Stimulated activated CD4-positive, alpha-beta T cell treated with anti-CD3 and anti-CD28 coated beads, Interleukin-1b, Interleukin-23, amount 100 ng/mL, for 24 hours (primary cell): ENCODE measurements at places on chromosomes 4 and X.

- DNase-seq, result no peak
These were observed 229.1 kb downstream of the PALLD start for GRCh38 chr4:168725930-168726329.

DNA sequence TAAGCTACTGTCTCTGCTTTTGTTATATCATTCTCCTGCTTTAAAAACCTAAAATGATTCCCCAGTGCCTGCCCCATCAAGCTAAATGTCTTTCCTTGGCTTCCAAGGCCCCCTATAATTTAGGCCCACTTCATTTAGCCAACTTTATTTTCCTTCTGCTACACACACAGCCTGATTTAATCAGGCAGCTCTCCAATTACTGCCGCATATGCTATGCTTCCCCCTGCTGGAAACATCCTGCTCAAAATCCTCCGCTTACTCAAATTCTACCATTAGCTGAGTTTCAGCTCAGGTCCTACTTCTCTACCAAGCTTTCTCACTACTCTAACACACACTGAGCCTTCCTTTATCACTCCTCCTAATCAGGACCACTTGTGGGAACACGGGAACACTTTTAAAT, 17.0 kb downstream of the LAMP2 start:
- no peak for DNase-seq

DNA sequence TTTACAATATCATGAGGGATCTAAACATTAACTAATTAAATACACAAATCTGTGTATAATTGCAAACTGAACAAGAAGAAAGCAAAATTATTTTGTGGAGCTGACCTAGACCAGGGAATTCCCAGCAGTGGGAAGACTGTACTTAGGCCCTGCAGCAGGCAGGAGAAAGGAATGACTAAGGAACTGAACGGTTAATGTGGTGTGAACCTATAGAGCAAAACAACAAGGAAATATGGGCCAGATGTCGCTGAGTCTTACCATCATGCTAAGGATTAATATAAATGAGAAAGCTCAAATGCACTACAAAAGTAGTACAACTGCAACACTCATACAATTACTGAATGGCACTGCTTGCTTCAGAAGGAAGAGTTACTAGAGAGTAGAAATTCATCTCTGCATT, 120.3 kb upstream of the ATXN3L start:
- DNase-seq, result no peak

DNA sequence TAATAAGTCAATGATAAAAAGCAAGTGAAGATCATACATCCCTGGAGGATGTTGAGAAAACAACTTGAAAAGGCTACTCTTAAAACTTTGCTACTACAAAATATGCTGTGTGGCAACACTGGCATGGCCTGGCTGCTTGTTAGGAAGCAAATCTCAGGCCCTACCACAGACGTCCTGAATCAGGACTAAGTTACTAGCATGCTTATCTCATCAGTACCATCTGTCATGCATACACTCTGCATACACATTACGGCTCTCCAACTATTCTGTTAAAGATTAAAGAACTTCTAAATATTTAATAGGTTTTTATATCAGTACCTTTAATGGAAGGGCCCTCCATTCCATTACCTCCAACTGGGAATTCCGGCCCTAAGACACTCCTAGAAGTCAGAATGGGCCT, 8.2 kb downstream of the PAPSS1 start:
- no peak for DNase-seq

DNA sequence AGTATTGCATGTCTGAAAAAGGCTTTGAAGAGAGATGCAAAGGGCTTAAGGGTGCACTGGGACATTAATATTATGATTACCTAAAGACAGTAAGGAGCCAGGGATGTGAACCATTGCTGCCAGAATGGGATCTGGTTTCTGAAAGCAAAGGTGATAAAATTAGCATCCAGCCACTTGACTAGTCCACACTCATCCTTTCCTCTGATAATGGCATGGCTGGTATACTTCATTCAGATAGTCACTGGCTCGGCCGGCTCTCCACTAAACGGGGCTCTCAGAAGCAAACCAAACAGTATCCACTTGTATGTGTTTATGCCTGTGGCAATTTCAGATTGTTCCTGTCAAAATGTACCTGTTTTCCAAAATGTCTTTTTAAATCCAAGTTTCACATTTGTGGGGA, 46.4 kb downstream of the MAMLD1 start:
- no peak for DNase-seq
